ENCODE measurements at places on chromosomes 12 and 14.
A peak's percentile ranks its signal among the peaks of the same experiment; 100 is the strongest.

- no peak for DNase-seq
These were observed 65.7 kb downstream of the CDK17 start for GRCh38 chr12:96334502-96334901.

GRCh38 chr12:89103831-89104230, 248.5 kb downstream of the DUSP6 start:
- no peak for DNase-seq

- no peak for DNase-seq
These were observed 59.2 kb downstream of the VWF start for GRCh38 chr12:6065131-6065862.

GRCh38 chr14:77543240-77543551, 44.6 kb upstream of the ISM2 start:
- no peak for DNase-seq

GRCh38 chr14:29548948-29549370, 378.7 kb downstream of the PRKD1 start:
- DNase-seq = peak; percentile 20

GRCh38 chr12:130162267-130162666, at the start of gene FZD10:
Gene FZD10, plus strand, starts transcription at chr12:130162464. Its CDS starts 479 bp downstream, at chr12:130162943.
- no peak for DNase-seq

DNA sequence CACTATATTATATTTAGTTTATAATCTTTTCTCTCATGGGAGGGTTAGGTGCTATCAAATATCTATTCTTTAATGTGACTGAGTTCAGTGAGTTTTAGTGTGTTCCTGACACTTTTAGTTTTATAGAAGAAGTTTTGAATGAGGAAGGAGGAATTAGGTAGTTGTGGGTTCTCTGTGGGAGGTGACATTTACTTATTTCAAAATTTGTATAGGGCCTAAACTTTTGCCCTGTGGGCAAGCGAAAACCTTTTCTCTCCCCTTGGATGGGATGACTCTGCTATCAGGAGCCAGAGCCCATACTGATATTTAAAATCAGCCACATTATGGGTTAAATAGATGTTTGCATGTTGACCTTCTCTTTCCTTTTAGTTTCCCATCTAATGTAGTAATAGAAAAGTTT, 43.6 kb downstream of the SPATS2 start:
- no peak for DNase-seq

GRCh38 chr12:29519585-29520182, 22.2 kb upstream of the OVCH1 start:
- DNase-seq = no peak

DNA sequence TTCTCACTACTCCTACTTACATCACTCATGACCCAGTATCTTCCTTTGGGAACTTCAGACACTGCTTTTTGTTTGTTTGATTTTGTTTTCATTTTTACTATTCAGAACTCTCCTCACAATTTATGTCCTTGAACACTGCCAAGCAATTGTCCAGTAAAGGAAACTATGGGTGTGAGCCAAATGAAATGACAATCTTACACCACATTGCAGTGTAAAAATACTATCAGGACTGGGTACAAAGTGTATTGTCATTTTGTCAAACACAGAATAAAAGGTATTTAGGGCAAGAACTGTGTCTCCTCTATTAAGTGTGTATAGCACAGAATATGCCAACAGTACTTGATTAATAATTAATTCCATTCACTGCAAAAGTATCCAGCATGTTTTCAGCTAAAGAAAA, 199.3 kb downstream of the ALG10B start:
- no peak for DNase-seq

DNA sequence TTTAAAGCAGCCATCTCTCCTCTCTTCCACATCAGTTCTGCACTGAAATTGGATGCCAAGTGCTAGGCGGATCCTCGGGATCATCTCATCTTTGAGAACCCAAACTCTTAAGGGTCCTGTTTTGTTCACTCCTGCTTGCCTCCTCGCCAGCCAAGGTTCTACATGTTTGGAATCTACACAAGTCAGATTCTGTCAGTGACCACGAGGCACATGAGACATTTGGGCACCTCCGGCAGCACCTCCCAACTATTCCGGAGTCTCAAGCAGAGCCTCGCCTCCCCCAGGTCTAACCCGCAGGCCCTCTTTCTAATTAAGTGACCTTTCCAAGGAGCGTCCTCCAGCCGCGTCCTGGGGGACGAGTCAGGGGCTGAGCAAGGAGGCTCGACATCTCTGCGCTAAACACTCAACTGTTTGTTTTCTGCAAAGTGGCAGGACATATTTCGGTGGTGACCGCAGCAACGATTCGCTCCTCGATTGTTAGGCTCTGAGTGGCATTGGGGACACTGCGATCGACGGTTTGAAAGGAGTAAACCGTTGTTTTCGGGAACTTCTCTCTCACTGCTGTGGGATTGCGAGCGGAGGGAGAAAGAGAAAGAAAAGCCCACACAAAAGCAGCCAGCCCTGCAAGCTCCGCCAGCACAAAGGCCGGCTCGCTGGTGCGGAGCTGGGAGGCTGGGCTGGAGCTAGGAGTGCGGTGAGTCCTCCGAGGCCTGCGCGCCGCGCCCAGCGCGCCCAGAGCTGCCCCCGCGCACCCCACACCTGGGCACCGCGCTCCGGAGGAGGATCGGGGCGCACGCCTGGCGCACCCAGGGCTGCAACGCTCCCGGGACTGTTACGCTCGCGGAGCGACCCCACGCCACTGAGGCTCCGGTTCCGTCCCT, 640 bp downstream of the ARMH4 start:
- DNase-seq = no peak

- no peak for DNase-seq
These were observed 27.4 kb downstream of the NOS1 start for GRCh38 chr12:117334051-117334450.

DNA sequence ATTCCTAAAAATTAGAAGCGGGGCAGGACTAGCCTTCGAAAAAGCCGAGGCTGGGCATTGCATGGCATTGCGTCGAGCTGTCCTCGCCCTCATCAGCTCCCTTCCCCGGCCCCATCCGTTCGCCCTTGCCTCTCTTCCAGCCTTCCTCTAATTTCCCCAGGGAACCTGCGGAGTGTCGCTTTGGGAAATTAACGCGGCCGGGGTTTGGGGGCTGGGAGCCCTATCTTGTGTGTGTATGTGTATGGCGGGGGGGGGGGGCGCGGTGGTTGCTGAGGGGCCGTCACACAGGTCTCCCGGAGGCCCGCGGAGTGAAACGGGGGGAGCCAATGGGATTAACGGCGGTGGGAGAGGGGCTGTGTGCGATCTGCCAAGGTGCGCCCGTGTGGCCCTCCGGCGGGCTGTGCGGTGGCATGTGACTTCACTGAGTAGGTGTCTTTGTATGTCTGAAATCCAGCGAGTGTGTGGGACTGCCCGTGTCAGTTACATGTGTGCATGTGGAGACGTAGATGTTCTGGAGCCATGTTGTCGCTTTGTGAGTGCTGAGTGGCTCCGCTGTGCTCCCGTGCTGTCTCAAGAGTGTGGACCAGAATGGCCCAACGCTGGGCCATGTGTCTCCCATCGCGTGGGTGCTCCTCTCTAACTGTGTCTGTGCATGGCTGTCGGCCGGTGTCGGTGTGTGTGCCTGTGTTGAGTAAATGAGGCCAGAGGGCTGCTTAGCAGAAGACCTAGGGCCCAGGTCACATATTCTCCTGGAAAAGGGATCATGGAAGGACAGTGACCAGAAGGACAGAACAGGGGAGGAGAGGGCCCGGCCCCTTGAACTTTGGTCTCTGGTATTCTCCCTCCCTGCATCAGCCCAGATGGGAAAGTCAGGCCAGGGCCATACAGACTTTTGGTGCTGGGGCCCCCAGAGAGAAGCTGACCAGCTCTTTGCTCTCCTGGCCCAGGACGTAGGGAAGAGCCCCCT, 1.5 kb downstream of the PTMS start:
- DNase-seq = no peak

All from GM18507 (cell line).